Neural progenitor cell (in vitro differentiated cells): ENCODE measurements at places on chromosomes 2 and 18.

DNA sequence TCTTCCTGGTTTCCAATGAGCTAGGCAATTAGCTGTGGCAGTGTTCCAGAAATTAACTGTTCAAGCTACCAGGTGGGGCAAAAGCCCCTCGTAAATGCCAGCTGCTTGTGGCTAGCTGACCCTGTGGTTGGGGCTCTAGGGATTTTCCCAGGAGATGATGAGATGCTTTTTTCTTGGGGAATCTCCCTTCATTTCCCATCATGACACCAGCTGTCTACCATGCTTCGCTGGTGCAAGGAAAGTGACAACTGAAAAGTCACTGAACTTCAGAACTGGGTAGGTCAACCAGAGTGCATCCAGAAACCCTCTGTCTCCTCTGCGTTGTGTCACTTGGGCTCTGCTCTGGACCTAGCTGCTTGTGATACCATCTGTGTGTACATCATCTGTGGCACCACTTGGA is 386.5 kb upstream of the DCC start:
- DNase-seq = no peak

GRCh38 chr2:224847381-224847780 is 131.2 kb upstream of the CCDC195 start:
- no peak for DNase-seq

DNA sequence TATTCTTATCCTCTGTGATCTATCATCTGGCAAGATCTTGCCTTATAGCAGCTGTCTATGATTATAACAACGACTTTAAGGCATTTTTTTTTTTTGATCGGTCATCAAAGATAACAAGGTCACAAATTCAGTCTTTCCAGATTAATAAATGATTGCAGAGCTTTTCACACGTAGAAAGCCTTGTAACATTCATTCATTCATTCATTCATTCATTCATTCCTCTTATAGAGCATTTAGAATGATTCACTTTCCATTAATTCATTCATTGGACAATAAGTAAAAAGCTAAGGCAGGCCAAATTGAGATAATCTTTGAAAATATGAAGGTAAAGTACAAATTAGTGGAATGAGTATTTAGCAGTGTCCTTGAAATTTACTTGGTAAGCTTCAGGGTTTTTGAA is 223.7 kb downstream of the NUP35 start:
- no peak for DNase-seq

- DNase-seq = peak; percentile 86
Observed at GRCh38 chr2:234550511-234551107, 53.7 kb upstream of the ARL4C start.

- no peak for DNase-seq
Observed at GRCh38 chr2:113876503-113877387, 13.1 kb upstream of the ACTR3 start.

DNA sequence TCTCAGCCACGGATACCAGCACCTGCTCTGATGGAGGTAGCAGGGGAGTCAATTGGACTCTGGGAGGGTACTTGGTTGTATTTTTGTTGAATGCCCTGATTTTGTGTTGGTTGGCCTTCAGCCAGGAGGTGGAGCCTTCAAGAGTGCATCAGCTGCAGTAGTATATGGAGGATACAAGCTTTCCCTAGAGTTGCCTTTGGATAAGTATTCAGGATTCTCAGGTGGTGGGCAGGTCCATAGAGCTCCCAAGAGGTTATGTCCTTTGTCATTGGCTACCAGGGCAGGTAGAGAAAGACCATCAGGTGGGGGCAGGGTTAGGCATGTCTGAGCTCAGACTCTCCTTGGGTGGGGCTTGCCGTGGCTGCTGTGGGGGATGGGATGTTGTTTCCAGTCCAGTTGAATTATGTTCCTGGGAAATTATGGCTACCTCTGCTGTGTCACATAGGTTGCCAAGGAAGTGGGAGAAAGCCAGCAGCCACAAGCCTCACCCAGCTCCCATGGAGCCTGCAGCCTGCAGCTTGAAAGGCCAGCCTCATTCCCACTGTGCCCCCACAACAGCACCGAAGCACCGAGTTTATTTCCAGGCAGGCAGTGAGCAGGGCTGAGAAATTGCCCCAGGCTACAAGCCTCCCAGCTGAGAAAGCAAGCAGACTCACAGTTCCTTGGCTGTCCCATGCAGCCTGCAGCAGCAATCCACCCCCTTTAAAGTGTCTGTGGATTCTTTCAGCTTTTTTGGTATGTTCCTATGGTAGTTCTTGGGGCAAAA is 38.6 kb upstream of the CHST9 start:
- DNase-seq = peak; percentile 3

DNA sequence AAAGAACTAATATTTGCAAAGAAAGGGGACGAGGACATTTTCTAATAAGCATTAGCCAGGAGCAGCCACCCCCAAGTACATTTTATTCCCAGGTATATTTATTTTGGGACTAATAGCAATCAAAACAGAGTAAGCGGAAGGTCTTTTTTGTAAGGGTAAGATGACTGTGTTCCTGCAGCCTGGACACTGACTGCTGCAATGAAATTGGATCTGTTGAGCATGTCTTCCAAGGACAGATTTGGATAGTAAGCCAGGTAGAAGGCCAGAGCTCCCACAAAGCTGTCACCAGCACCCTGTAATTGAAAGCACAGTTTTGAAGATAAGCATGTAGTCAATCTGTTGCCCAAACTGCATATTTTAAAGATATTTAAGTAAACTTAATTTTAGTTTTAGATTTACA is 10.0 kb downstream of the MRPL33 start:
- DNase-seq = no peak

GRCh38 chr2:112138159-112139032 is at the start of gene FBLN7:
FBLN7 (plus strand) TSS chr2:112138385; CDS start chr2:112138656, 271 bp downstream.
- peak; percentile 77 for DNase-seq
